ENCODE measurements at places on chromosomes 5 and 9.
A peak's percentile ranks its signal among the peaks of the same experiment; 100 is the strongest.

DNA sequence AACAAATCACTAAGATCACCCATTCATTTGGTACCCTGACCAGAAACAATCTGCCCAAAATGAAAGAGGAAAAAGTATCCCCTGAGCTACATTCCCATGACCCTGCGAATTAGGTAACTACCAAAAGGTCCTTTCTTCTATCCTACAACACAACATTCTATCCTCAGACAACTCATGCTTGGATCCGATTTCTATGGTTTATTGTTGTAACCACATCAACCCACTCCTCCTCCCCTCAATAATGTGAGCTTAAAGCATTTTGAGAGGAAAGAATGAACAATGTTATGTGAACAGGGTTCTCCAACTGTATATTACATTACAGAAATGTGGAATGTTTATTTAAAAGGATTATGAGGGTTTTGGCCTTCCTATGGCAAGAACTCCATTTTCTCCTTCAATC lies 4.0 kb downstream of the SLC35D2 start:
- H3K4me1 ChIP-seq: peaks cover 39% of the 10 kb centered on the region
- peaks cover 9% of the 10 kb centered on the region for H3K36me3 ChIP-seq
- no peaks in the 10 kb centered on the region for H3K27me3 ChIP-seq
- no peak overlapping the region for H3K4me3 ChIP-seq

- H3K27ac ChIP-seq: no peak overlapping the region
- H3K36me3 ChIP-seq: peaks cover 12% of the 10 kb centered on the region
- DNase-seq: no peak
- H3K4me3 ChIP-seq: no peak overlapping the region
- no peaks in the 10 kb centered on the region for H3K27me3 ChIP-seq
Observed at GRCh38 chr9:91144769-91145168, 216.9 kb downstream of the AUH start.

GRCh38 chr9:2220036-2220435 lies 204.9 kb downstream of the SMARCA2 start:
- no peak overlapping the region for H3K4me3 ChIP-seq
- H3K27me3 ChIP-seq: no peaks in the 10 kb centered on the region

DNA sequence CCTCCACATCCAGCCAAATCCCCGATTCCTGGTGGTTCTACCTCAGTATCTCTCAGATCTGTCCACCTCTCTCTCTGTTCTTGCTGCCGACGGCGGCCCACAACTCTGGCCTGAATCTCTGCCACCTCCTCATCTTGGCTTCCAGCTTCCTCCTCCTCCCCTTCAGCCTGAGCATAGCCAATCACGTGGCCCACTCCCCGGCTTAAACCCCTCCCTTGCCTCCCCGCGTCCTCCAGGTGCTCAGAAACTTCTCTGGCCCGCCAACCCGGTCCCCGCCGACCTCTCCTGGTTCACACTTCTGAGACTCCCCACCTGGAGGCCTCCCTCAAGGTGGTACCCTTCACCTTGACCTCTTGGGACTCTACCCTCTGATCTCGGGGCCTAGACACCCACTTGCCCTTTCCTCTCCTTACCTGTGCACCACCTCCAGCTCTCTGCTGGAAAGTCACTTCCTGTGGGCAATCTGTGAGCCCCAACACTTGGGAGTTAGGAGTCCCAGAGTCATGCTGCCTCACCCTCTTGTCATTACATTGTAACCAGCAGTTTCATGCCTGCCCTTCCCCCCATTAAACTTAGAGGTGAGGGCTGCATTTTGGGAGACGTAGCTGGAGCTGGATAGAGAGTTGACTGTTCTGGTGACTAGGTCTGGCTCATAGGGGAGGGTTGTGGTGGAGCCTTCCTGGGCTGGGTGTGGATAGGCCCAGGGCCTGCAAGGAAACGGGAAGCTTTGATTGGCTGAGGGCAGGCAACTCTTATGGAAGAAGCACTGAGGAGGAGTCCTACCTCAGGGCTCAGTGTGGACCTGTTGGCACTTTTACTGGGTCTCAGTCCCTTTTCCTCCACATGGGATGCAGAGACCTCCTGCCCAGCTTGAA lies 4.5 kb upstream of the SET start:
- peak overlapping the region; percentile 95 for H3K4me3 ChIP-seq
- H3K36me3 ChIP-seq: peaks cover 23% of the 10 kb centered on the region
- no peaks in the 10 kb centered on the region for H3K27me3 ChIP-seq
- H3K27ac ChIP-seq: peak overlapping the region; percentile 98
- peaks cover 49% of the 10 kb centered on the region for H3K4me1 ChIP-seq

DNA sequence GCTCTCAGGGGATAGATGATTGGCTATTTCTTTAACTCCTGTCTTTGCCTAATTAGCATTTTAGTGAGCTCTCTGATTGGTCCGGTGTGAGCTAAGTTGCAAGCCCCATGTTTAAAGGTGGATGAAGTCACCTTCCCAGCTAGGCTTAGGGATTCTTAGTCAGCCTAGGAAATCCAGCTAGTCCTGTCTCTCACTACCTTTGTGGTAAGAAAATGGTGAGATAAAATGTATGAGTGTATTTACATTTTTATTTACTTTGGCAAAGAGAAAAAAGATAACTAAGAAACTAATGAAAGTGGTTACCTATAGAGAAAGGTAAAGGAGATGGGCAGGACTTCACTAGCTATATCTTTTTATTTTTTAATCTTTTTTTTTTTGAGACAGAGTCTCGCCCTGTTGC lies 146.8 kb downstream of the RFK start:
- peaks cover 15% of the 10 kb centered on the region for H3K27me3 ChIP-seq
- H3K4me3 ChIP-seq: no peak overlapping the region
- no peak for DNase-seq
- H3K36me3 ChIP-seq: no peaks in the 10 kb centered on the region
- H3K4me1 ChIP-seq: no peaks in the 10 kb centered on the region

DNA sequence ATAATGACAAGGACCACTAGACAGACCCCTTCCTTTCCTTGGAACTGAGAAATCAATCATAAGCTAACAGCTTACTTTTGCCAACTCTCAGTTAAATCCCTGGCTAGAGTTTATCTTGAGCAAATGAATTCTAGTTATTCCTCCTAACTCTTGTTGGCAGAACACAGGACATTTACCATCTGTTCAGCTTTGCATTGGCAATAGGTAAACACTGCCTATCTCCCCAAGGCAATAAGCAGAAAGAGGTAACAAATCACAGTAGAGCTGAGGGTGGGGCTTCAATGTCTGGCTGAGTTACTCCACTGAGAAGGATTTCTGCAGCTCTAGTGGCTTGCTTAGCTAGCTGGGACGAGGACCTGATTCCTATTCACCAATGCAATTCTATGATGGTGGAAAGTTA lies 503.3 kb upstream of the GRIA1 start:
- H3K4me1 ChIP-seq: no peaks in the 10 kb centered on the region
- no peak overlapping the region for H3K27ac ChIP-seq
- H3K27me3 ChIP-seq: no peaks in the 10 kb centered on the region
- H3K36me3 ChIP-seq: no peaks in the 10 kb centered on the region

DNA sequence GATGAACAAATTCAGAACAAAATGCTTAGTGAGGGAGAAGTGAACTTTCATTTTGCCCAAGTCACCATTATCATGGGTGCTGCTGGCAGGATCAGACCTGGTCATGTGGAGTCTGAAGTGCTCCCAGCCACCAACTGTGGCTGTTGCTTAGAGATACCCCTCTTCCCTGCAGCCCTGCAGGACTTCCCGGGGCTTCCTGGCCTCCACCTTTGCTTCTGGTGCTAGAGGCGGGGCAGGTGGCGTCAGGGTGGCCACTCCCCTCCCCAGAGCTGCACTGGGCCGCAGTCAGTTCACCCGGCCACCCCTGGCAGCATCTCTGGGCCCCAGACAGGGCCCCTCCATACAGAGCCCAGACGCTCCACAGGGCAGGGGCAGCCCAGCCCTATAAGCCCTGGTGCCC lies 30.0 kb upstream of the SLC12A7 start:
- no peak for DNase-seq
- H3K4me3 ChIP-seq: no peak overlapping the region
- peaks cover 6% of the 10 kb centered on the region for H3K27me3 ChIP-seq
- H3K36me3 ChIP-seq: peaks cover 3% of the 10 kb centered on the region
